ENCODE measurements at places on chromosomes 5 and 9.
A peak's percentile ranks its signal among the peaks of the same experiment; 100 is the strongest.

DNA sequence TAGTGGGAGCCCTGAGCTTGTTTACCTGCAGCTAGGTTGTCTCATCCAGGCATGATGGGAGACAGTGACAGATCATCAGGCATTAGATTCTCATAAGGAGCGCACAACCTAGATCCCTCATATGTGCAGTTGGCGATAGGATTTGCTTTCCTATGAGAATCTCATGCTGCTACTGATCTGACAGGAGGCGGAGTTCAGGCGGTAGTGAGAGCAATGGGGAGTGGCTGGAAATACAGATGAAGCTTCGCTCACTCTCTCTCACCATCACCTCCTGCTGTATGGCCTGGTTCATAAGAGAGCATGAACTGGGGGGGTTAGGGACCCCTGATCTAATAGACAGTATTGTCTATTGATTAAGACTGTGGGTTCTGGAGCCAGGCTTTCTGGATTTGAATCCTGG, 24.9 kb downstream of the SMAD5 start:
- DNase-seq, result no peak

DNA sequence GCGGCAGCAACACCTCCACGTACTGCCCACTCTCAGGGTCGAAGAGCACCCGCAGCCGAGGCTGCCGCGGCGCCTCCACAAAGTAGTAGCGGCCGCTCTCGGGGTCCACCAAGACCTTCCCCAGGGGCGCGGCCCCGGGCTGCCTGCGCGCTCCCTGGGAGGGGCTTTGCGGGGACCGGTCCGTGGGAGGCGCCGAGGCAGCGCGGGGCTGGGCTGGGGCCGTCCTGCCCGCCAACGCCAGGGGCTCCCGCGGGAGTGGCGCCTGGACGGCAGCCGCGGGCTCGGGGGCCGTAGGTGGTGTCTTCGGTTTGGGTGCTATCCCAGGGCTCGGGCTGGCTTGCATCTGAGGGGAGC, 2.6 kb upstream of the MZB1 start:
- DNase-seq, result no peak

DNA sequence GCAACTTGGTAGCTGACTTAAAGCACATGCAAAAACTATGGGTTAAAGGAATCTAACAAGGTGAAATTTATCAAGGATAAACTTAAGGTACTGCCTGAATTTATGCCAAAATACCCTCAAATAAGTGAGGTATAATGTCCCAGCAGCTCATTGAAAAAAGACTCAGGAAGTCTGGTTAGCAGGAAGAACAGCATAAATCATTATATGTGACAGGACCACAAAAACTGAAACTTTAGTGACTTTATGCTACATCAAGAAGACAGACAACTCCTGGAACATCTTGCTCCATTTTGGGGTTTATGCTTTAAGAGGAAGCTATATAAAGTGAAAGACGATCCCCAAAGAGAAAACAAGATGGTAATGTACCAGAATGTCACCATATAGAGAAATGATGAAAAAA, 282.4 kb upstream of the ZNF462 start:
- no peak for DNase-seq

DNA sequence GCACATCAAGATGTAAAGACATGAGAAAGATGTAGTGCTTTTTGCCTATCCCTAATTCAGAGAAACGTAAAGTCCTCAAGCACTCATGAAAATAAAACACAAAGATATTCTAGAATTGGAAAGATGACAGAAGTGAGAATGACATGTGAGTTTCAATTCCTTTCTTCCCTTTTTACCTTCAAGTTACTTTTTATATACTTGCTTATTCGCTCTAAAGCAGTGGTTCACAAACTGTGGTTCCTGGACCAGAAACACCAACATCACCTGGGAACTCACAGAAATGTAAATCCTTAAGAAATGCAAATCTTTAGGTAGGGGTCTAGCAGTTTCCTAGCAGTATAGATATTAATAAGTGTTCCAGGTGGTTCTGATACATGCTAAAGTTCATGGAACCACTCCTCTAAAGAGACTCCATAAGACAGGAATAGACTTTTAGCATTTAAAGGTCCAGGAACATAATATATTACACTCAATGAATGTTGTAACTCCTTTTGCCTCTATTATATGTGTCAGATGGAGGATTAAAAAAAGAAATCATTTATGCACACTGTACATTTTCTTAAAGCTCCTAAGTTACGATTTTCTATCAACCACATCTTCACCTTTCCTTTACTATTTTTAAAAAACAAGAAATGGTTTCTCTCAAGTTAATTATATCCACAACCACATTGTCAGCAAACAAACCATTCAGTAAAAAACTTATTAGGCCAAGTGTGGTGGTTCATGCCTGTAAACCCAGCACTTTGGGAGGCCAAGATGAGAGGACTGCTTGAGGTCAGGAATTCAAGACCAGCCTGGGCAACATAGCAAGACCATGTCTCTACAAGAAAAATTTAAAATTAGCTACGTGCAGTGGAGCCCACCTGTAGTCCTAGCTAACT, 39.9 kb downstream of the ERP44 start:
- DNase-seq, result no peak

GRCh38 chr5:142939884-142940283, 169.7 kb downstream of the ARHGAP26 start:
- no peak for DNase-seq

DNA sequence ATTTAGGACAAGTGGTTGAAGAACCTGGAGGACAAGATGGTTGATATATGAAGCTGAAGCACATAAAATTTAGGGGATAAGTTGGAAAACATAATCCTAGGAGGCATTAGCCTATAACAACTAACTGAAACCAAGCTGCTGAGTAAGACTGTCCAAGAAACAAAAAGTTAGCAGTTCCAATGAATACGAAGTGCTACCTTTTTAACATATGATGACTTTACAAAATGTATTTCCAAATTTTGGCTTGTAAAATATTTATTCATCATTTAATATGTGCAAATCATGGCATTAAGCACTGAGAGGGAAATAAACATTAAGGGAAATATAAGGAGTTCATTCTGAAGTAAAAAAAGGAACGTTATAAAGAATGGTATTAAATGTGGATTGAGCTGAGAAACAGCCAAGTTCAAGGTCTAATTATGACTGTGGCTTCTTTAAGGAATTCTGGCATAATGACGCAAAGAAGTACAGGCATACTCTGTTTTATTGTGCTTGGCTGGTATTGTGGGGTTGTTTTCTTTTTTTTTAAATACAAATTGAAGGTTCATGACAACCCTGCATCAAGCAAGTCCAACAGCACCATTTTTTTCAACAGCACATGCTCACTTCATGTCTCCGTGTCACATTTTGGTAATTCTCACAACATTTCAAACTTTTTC, 7.7 kb downstream of the RAPGEF6 start:
- DNase-seq, result no peak

DNA sequence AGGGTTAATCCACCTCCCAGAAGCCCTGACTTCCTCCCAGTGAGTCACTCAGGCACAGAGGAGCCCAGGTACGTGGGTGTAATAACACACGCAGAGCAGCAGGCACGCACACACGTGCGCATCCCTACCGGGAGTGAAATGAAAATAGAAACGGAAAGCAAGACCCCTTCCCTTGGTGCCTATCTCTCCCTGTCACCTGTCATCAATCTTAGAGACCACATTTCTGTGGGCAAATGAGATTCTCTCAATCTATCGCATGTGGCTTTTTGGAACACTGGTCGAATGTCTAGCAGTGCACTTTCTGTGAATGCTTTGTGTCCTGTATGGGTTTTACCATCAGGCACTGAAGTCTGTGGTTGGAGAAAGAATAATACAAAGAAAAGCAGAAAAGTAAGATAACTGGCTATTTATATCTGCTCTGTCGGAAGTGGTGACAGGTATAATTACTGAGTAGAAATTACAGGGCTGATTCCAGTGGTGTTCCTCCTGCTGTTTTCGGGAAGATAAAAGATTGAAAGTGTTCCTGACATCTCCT, 137.7 kb upstream of the GRIA1 start:
- no peak for DNase-seq

DNA sequence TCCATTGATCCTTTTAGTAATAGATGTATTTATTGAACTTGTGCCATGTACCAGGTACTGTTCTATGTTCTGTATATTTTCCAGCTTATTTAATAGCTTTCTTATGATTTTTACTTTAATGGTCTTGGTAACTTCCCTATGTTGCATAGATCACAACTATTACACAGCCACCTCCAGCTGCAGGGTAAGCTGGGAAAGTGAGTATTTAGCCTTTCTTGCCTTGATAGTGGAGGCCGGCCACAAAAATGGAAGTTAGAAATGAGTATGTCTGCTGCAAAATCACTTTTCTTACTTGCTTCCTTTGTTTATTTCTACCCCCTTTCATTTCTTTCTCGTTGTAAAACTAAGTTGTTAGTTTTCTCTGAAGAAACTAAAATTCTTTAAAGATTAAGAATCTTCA, 43.1 kb upstream of the ANKDD1B start:
- no peak for DNase-seq

DNA sequence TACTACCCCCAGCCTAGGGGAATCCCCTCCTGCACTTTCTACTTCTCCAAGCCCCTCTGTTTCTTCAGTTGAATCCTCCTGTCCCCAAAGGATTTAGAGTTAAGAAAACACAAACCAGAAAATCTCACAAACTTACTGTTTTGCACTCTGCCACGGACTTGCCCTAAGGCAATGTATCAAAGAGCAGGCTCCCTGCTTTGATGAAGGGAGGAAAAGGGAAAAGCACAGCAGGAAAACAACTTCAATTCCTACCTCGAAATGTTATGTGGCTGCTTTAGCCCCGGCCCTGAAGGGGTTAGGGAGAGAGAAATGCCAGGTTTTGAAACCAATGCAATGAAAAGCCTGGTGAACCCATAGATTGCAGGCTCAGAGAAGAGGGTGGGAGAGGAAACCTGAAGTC, 254.7 kb downstream of the MAN2A1 start:
- no peak for DNase-seq

GRCh38 chr9:2622461-2623287, 1.1 kb downstream of the VLDLR start:
- DNase-seq, result peak; percentile 39

- DNase-seq, result no peak
These were observed 7.1 kb upstream of the PJA2 start for GRCh38 chr5:109416882-109417281.

DNA sequence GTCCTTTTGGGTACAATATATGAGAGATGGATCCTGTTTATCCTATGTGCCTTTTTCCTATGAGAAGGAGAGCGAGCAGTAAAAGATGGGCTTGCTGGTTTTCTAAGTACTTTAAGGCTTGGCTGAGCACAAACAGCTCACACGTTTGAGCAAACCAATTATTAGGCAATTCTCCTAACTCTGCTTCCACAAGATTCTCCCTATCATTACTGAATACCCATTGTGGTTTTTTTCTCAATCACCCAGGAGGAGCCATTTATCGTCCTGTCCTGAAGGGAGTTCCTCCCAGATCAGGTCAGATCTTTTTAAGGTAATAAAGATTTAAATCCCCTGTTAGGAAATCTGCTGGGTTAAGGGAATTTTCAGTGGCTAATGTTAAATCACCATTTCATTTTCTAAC, 19.4 kb upstream of the C1QTNF3 start:
- no peak for DNase-seq

- DNase-seq, result no peak
These were observed 8.6 kb downstream of the NSD1 start for GRCh38 chr5:177142098-177142611.

DNA sequence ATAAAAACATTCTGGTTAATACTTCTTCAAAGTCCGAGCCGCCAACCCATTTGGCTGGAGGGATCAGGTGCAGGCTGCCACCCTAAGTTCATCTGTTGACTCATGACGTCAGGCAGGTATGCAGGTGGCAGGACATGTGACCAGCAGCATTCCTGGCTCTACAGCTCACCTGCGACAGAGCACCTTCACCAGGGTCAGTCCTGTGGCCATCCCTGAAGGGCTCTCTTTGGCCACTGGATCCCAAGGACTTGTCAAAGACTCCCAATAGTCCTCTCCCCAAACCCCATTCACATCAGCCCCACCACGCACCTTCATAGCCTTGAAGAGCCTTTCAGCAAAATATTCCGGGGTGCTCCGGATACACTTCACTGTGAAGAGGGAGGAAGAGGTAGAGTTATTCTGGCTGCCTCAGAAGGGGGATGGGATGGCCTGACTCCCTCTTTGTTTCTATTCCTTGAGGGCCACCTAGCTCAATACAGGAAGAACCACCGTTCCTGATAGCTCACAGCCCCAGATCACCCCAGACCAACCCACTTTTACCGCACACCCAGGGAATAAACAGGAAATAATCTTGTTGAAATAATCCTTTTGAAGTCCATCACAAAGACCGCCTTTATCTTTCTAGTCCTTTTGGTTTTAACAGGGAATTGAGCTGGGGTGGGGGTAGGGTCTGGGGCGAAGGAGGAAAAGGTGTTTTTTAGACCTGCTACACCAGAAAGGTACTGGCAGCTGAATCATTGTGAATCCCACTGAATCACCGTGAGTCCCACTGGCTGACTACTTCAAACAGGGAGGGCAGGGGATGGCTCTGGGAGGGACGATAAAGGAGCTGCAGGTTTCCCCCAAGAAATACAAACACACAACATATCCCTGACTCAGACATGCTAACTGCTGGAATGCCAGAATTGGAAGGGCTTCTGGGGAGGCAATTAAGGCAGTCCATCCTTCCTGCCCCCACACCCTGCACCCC, 26.4 kb downstream of the ANXA6 start:
- no peak for DNase-seq

DNA sequence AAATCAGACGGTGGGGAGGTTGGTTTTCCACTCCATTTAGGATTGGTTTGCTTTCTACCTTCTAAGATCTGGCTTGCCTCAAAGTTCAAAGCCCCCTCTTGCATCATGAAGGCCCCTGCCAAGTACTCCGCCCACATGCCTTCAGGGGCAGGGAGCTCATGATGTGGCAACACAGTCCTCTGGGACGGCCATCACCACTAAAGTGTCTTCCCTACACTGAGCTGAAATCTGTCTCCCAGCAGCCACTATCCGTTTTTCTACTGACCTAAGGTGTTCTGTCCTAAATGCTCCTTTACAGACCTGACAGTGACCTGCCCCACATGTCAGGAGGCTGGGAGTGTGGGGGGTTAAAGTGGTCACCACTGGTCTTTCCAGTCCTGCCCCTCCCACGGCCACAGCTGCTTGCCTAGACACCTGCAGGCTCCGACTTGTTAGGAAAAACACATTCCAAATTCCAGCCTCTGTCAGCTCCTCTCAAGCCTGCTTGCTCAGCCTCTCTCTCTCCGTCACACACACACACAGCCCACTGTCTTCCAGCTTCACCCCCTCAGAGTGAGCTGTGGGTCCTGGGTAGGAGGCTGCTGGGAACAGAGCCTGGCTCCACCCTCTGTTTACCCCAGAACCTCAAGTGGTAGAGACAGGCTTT, 44.9 kb downstream of the SHB start:
- no peak for DNase-seq

All from iPS-NIHi11 (cell line).